ENCODE measurements at places on chromosomes 12 and 14.

DNA sequence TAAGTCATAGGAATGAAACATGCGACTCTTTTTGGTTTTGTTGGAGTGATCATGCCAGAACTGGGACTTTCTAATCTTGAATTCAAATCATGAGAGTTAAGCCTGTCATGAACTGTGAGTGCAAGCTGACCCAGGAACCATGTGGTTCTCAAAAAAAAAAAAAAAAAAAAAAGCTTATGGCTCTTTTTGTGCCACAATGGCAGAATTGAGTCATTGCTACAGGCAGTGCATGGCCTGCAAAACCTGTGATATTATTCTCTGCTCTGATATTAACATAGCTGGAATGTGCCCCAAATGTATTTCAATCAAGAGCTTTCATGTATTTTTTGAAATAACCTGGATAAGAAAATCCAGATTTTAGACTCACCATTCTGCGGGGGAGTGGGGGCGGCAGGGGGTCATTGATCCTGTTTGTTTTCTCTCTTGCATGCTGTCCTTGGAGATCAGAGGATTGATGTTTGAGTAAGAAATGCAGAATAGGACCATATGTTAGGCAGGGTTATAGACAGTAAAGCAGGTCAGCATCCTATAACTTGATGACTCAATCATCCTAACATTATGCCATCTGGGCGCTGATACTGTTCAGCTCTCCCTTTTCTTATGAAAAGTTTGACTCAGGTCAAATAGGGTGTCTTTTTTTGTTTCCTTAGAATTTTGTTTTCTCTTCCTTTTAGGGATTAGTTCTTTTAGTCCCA is 797.4 kb downstream of the DIO2 start:
- DNase-seq, result no peak

GRCh38 chr12:27335364-27336281 is 3.0 kb downstream of the BMAL2 start:
- DNase-seq, result no peak

- DNase-seq, result no peak
Observed at GRCh38 chr12:88733008-88733407, 152.7 kb upstream of the KITLG start.

DNA sequence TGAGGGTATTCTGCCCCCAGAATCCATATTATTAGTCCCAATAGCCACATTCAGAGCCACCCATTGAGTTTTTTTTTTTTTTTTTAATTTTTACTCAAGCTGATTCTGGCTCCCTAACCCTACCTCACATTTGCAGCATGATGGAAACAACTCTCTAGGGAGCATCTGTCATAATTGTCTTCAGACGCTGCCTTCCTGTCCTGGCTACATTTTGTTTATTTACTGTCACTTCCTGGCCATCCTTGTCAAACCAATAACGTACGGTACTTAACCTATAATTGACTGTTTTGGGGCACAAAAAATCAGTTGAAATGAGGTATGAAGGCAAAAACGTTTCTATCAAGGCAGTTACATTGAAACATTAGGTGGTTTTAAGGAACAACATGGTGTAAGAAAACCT is 2.1 kb downstream of the GLIPR1 start:
- no peak for DNase-seq

GRCh38 chr14:89144066-89144465 is 273.0 kb downstream of the FOXN3 start:
- DNase-seq, result no peak

All from heart left ventricle (tissue), 16 donors.